Renal cortical epithelial cell (primary cell): ENCODE measurements at places on chromosomes 3 and 15. TPM values are rescaled to one million over a fixed set of nuclear protein-coding genes. Genes with fewer than 3 reads are reported as not detected.

The LARP6 gene
- 28.3 and 37.0 TPM in 2 replicates for total RNA-seq

The PSTPIP1 gene
- total RNA-seq: not detected in 2 replicates

DNA sequence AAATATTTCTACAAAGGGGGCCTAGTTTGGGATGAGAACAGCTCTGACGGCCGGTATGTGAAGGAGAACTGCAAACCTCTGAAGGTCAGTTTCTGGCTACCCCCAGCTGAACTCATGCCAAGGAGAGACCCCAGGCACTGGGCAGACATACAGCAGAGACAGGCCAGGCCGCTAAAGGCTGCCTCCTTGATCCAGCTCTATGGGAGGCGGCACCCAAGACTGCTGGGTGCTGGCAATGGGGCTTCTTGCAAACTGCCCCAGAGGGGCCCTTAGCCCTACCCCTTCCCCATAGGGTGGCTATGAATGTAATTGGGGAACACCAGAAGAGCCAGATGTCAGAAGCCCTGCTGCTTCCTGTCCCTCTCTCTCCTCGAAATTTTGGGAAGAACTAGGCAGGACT lies 13.3 kb downstream of the CLK3 start:
- DNase-seq: no peak

DNA sequence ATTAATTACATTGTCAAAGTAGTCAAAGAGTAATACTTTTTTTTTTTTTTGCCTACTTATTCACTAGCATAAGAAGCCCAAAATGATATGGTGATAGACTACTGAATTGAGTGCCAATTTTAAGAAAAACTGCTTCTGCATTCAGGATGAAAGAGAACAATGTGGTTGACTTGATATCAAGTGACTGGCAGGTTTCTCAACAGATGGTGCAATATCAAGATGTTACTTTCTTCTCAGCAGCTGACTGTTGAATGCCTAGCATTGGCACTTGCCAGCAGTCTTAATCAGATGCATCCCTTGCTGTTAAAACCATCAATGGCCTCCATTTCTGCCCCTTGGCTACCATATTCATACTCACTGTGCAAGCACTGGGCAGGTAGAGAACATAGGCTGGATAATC lies 863.2 kb downstream of the GBE1 start:
- DNase-seq: no peak

GRCh38 chr3:68306571-68306970 lies 625.8 kb downstream of the TAFA4 start:
- peak; percentile 11 for DNase-seq

DNA sequence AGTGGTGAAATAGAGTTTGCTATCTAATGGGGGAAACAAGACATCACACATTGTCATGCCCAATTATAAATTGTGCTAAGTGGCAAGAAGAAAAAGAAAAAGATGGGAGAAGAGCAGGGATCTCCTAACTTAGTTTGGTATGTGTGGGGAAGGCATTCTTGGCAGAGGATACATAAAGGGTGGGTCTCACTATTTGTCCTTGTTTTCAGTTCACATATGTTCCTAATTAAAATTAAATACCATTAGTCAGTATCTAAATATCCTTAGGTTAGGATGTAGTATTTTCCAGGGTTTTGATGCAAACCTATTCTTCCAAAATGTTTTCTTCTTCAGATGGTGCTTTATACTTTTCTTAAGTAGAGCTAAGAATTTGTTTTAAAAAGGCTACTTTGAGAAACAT lies 173.7 kb downstream of the B3GALNT1 start:
- DNase-seq: no peak

DNA sequence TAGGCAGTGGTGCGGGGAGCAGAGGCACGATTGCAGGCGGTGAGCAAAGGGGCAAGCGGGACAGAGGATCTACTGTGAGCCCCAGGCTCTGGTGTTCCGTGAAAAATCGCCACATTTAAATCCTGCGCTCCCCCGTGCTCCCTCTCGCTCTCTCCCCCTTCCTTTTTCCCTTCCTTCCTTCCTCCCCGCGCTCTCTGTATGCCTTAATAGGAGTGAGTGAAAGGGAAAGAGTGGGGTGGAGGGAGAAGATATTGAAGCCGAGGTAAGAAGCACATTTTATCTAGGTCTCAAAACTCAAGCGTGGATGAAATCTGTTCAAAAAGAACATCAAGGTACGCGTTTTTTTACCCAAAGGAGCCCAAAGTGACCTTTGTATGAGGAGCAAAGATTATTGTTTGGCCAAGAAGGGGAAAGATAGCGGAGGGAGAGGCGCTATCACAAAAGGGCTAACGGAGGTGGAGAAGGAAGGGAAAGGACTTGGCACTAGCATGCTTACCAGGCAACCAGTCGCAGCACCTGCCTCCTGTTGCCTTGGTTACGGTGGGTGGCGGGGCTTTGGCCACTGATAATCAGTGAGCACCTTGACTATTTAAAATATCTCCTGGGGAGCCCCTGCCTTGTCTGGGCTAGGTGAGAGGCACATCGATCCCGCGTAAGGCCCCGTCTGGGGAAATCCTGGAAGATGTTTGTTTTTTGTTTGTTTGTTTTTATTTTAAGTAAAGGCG lies 14.9 kb upstream of the AEN start:
- DNase-seq: no peak

The SLC22A13 gene
- 0.25 TPM in 1 of 2 replicates, not detected in the other for total RNA-seq

The GPR160 gene
- 28.6 and 50.5 TPM in 2 replicates for total RNA-seq

The DLEC1 gene
- total RNA-seq: 0.20 TPM in 1 of 2 replicates, not detected in the other

- no peak for DNase-seq
Observed at GRCh38 chr15:67918205-67918861, 78.5 kb upstream of the RNU6-1 start.

- DNase-seq: peak; percentile 19
Observed at GRCh38 chr3:71262364-71263265, 320.9 kb downstream of the FOXP1 start.

DNA sequence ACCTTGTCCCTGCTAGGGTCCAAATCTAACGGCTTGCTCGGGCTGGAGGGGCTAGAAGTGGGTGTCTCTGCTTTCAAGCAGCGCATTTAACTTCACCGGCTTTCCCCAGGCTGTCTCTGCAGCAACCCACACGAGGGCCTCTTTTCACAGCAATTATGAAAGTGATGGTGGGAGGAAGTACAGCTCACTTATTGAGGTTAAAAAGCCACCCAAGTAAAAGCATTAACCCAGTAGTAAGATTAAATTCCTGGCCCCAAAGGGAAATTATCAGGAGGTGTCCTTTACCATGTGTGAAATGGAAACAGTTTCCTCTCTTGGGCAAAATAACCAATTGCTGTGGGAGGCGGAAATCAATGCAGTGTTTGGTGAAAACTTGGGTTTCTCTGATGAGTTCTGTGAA lies 41.1 kb downstream of the NGRN start:
- DNase-seq: no peak

GRCh38 chr3:110783541-110783940 lies 288.1 kb upstream of the NECTIN3 start:
- no peak for DNase-seq

DNA sequence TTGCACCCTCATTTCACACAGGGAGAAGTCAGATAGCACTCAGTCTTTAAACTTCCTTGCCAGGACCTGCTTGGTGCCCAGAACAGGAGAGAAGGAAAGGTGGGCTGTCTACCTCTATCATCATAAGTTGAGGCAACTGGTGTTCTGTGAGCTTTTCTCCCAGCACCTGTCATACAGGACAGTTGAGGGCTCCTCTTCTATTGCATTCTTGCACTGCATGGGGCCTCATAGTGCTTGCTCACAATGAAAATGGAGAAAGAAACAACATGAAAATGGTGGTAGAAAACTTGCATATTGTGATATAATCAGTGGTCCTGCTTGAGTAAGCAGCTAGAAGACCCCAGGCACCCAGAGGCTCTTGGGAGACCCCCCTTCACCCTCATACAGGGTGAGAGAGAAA lies 311.7 kb upstream of the GOLIM4 start:
- DNase-seq: no peak

The HAPLN3 gene
- total RNA-seq: 4.7 and 6.6 TPM in 2 replicates

The IL16 gene
- total RNA-seq: 0.05 and 0.69 TPM in 2 replicates

DNA sequence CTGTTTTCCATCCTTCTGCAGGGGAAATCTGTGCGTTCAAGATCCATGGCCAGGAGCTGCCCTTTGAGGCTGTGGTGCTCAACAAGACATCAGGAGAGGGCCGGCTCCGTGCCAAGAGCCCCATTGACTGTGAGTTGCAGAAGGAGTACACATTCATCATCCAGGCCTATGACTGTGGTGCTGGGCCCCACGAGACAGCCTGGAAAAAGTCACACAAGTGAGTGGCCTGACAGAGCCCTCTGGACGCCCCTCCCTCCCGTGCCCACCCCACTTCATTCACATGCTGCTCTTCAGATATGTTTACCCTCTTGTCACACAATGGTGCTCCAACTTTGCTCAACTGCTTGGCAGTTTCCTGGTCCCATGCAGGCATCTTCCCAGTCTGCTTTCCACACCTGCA lies 274.3 kb upstream of the TRIM42 start:
- DNase-seq: no peak

DNA sequence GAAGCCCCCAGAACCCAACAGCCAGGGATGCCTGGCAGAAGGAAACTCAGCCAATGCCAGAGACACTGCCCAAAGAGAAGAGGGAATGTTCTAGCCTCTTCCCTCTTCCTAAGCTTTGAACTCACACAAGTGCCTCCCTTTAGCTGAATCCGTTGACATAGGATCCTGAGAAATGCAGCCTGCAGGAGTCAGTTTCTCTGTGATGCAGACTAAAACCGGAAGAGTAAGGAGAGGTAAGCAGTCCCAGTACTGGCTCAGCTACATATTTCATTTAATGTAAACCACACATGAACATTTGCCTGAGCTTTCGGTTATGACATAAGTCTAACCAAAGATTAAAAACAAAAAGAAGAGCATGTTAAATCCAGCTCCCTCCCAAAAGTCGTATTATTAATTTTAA lies 768.7 kb downstream of the TBL1XR1 start:
- DNase-seq: no peak

The GPR156 gene
- total RNA-seq: 0.99 and 2.4 TPM in 2 replicates

The PTPN23 gene
- total RNA-seq: 10.6 and 50.3 TPM in 2 replicates

- peak; percentile 84 for DNase-seq
Observed at GRCh38 chr3:94647131-94647530, 584.3 kb downstream of the NSUN3 start.

DNA sequence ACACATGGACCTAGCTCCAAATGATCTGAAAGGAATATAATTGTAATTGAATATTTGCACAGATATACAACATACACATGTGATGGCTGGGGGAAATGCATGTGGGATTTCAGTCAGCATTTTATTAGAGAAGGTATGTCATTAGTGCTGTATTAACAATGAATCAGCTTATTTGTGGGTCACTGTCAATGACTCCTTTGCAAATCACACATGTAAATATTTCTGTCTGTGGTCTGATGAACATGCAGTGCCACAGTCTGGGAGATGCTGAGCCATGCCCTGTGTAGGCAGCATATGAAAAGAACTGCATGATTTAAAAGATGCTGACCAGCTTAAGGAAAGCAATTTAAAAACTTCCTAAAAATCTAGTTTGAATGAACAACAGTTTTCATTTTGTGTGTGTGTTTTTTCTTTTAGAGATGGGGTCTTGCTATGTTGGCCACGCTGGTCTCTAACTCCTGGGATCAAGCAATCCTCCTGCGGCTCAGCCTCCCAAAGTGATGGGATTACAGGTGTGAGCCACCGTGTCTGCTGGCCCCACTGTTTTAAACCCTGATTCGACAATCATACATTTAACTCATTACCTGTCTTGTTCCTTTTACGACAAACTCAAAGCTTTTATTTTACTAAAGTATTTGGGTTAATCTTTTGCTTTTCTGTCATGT lies 803 bp upstream of the B3GNT5 start:
- DNase-seq: no peak

DNA sequence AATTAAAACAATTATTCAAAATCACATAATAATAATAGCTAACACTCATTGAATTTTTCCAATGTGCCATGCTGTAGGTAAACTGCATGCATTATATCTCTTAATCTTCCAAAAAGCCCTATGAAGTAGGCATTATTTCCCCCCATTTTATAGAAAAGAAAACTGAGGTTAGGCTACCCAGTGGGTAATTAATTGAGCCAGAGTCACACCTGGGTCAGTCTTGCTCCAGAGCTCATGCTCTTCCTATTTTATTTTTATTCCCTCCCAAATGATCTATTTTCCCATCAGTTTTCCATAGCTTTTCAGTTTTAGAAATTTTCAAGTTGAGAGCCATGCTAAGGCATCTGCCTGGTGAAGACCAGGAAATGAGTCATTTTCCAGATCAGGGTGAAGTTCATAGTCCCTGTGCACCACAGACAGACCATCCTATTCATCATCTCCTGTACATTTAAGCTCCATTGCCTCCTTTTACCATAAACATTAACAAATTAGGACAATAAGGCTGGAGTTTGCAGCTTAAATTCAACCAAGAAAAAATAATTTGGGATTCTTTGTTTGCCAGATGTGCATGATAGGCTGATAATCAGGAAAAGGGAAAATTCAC lies 417.3 kb downstream of the OTOL1 start:
- DNase-seq: peak; percentile 78

The TMEM212 gene
- not detected in 2 replicates for total RNA-seq

DNA sequence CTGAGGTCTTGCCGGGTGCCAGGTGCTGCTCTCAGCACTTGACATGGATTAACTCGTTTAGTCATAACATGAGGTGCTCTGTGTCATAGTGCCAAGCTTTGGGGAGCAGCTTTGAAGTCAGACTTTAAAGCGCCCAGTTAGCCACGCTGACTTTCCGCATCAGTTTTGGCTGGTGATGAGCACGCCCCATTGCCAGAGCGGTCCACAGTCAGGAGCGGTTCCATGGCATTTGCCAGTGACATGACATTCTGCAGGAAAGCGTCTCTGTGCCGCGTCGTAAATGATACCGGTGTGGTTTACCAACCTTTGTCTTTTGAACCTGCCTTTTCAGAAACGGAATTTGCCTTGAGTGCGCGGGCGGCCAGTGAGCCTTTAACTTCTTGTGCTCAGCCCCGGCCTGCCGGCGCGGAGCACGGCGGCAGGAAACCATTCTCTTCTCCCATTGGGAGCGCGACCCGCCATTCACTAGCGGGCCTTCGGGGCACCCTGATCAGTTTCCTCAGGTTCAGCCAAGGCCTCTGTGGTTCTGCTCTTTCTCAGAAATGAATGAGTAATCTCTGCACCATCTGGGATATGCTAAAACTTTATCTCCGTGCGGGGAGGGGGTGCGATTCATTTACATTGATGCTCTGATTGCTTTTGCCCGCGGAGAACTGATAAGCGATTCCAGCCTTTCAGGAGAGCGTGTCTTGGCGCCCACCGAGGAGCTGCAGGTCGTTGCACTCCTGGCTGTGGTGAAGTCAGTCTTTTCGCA lies 1.7 kb upstream of the SLC2A2 start:
- peak; percentile 90 for DNase-seq

DNA sequence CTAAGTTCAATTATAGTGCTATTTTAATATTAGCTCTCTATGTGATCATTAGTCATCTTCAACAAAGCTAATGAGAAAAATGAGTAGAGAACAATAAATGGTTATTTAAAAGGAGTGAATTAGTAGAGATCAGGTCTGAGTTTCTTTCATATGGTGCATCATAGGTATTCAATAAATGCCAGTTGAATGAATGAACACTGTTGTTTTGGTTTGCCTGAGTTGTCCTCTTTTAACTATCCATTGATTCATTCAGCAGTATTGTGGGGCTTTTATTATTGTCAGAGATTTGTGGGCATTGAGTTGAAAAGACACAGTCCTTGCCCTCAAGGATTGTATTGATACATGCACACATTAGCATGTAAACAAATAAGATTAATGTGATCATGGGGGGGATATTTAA lies 88.2 kb downstream of the AGBL1 start:
- no peak for DNase-seq

GRCh38 chr3:133938770-133939462 lies 43.2 kb upstream of the RAB6B start:
- peak; percentile 22 for DNase-seq

The SPTBN5 gene
- total RNA-seq: 0.35 and 2.5 TPM in 2 replicates
